ENCODE measurements at places on chromosomes 2 and 18.

DNA sequence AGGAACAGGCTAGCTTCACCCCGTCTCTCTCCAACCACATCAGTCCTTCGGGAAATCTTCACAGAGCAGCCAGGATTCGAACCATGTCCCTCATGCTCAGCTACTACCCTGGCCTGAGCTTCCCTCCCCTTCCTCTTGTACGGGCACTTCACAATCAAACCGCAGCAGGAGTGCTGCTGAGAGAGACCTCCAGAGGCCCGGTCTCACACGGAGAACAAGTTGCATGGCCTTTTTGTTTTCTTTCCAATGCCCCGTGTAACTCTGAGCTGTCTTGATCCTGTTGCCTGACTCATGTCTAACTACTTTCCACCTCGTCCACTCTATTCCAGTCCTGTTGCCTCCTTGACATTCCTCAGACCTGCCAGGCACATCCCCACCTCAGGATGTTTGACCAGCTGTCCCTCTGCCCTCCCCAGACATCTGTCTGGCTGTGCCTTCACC, 25.4 kb downstream of the FBLN7 start:
- no peak for DNase-seq

DNA sequence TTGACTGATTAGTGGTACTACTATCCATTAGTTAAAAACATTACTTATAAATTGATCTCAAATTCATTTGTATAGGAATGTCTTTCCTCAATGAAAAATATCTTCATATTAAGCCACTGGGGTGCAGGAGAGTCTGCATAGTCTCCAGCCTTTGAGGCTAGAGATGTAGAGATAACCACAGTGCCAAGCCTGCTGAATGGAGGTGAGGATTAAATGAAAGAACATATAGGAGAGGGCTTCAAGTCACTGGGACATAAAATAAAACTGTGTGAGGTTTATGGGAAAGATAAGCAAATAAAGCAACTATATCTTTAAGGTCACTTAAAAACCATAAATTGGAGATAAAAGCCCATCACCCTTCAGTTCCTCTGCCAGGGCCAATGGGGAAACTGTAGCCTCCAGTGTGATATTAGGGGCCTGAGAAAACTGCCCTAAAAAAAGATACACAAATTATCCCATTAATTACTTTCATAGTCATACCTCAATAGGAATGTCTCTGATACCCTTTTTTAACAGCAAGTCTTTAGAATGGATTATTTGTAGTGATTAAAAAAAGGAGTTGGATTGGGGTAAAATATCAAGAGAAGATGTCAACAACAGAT, 27.6 kb downstream of the GALNT3 start:
- DNase-seq = no peak

- no peak for DNase-seq
Observed at GRCh38 chr2:222835143-222835822, 25.6 kb upstream of the ACSL3 start.

GRCh38 chr2:7373156-7373555, 455.9 kb downstream of the RNF144A start:
- no peak for DNase-seq

DNA sequence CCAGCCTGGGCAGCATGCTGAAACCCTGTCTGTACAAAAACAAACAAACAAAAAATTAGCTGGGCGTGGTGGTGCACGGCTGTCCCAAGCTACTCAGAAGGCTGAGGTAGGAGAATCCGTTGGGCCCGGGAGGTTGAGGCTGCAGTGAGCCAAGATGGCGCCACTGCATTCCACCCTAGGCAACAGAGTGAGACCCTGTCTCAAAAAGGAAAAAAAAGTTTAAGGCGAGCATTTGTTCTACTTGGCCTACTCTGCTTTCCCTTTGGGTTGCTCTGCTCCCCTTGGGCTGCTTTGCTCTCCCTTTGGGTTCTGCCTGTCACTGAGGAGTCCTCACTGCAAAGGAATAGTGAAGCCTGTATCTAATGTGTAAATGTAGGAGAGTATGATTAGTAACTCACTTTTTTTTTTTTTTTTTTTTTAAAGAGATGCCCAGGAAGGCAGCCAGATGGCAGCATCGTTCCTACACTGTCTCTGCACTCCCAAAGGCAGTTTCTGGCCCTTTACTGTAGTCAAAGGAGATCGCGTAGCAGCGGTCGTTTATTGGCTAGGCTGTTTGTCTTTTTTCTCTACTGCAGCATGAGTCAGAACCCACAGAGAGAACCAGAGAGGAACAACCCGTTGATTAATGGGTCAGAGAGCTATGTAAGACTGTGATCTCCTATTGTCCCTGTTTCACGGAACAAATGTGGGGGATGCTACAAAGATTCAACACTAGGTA, 118.3 kb upstream of the CWC22 start:
- DNase-seq = peak; percentile 76

DNA sequence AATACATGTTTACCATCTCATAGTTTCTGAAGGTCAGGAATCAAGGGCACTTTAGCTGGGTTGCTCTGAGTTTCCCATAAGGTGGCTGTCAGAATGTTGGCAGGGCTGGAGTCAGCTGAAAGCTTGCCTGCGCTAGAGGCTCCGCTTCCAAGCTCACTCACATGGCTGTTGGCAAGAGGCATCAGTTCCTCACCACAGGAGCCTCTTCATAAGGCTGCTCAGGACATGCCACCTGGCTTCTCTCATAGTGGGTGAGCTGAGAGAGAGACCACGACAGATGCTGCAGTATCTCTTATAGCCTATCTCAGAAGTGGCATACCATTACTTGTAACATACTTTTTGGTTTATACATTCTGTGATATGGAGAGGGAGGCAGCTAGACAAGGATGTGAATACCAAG, 7.2 kb downstream of the HADHB start:
- DNase-seq = no peak

- no peak for DNase-seq
Observed at GRCh38 chr2:86788165-86788564, 2.5 kb downstream of the CD8A start.

- DNase-seq = no peak
Observed at GRCh38 chr2:160794926-160795325, 301.3 kb upstream of the RBMS1 start.

DNA sequence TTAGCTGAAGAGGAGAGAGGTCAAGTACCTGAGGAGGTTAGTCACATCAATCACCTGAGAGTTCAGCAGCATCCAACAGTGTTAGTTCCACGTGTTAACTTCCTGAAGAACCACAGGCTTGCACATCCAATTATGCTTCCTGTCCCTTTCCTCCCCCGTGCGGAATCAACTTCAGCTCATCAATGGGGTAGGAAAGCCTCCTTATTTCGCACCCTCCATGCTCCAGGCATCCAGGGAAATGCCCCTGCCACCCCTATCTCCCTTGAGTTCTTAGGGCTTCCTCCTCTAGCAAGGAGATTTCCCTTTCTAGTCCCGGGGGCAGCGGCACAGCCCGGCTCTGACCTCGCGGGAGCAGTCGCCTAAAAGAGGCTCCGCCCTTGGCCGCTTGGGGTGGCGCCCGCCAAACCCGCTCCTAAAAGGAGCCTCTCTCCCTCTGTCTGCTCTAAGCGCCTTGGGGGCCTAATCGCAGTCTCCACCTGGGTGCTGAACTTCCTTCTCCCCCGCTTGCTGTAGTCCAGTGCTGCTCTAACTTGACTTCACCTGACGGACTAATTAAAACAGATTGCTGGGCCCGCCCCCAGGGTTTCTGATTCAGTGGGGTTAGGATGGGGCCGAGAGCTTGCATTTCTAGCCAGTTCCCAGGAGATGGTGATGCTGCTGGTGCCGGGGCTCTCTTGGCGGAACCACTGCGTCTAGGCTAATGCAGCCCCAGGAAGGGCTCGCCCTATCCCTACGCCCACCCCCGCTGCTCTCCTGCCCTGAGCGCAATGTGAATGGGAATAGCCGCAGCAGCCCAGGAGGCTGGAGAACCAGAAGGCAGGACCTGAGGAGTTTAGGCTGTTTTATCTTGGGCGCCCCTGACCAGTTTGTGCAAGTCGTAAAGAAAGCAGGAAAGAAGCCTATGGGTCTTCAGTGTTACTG, 3.4 kb upstream of the TET3 start:
- DNase-seq = no peak

GRCh38 chr2:128374711-128375413, 56.2 kb upstream of the HS6ST1 start:
- DNase-seq = no peak

- no peak for DNase-seq
Observed at GRCh38 chr2:10552220-10552870, 104.2 kb upstream of the ODC1 start.

DNA sequence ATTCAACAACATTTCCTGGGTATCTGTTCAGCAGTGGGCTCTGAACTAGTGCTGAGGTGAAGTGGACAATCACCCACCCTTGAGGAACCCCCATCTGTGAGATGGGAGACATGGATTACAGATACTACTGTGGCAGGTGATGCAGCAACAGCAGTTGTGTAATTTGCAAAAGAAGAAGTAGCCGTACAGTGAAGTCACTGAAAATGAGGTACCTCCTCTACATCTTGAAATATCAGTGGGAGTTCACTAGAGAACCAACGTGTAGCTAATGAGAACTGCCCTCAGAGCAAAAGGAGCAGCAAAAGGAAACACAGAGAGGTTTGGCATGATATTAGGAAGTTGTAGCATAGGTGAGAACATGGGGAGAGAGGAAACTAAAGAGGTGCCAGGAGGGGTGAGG, 41.3 kb downstream of the VSNL1 start:
- DNase-seq = no peak

DNA sequence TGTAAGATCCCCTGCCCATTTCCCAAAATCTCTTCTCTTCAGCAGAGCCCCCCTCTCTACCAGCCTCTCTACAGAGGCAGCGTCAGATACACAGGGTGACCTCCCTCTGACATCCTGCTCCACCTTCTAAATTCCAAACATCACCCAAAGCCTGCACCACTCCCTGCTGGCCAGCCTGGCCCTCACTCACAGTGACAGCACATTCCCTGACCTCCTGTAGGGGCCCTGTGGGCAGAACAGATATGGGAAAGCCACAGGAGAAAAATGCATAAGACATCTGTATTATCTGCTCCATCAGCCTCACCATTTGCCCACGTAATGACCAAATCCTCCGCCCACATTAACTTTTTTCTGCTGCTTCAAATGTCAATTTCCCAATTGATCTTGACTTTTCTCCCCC, 40.6 kb downstream of the TRABD2A start:
- no peak for DNase-seq

GRCh38 chr18:64415218-64415617, 266.3 kb upstream of the LINC00305 start:
- DNase-seq = no peak

DNA sequence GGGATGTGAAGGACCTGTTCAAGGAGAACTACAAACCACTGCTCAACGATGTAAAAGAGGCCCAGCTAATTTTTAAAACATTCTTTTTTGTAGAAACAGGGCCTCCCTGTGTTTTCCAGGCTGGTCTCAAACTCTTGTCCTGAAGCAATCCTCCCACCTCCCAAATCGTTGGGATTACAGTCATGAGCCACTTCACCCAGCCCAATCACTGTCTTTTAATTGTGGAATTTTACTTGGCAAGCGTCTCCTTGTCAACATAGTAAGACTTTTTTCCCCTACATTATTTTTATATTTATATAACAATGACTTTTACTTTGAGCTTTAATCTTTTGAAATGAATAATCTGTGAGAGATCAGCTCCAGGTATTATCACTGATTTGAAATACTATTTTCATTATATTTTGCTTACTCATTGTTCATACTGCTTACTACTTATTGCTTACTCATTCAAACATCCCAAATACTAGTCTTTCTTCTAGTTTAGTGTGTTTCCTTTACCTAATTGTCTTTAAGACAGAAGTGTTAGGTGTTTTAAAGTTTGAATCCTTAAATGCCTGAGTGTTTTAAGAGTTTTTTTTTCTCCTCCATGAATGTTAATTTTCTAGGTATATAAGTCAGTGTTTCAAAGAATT, 48.9 kb downstream of the PTPN4 start:
- DNase-seq = no peak

DNA sequence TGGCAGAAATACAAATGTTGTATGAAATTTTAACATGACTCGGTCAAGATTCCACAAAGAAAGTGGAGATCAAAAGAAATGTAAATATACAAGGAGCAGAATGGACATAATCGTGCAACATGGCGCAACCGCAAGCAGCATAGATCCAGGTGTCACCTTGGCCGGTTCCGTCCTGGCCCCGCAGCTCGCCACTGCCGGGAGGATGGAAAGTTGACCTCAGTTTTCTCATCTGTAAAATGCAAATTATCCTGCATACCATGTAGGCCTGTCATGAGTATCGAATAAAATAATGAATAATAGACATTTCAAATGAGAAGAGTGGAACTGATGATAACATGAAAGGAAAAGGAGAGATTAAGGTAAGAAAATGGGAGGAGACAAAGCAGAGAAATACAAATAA, 427.3 kb upstream of the SMIM21 start:
- no peak for DNase-seq

DNA sequence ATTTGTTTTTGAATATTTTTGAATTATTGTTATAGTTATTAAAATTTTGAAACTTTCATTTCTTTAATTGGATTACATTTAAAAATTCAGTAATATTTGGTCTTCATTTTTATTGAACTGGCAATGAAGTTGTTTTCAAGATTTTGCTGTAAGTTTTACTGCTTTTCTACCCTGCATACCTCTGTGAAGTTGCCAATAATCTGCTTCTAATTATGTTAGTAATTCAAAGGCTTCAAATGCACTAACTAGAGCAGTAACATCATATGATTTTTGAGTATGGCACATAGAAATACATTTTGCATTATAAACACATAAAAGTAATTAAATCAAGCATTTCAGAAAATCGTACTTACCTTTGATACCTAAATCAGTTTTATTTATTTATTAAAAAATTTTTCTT, 40.3 kb upstream of the FAM171B start:
- no peak for DNase-seq

DNA sequence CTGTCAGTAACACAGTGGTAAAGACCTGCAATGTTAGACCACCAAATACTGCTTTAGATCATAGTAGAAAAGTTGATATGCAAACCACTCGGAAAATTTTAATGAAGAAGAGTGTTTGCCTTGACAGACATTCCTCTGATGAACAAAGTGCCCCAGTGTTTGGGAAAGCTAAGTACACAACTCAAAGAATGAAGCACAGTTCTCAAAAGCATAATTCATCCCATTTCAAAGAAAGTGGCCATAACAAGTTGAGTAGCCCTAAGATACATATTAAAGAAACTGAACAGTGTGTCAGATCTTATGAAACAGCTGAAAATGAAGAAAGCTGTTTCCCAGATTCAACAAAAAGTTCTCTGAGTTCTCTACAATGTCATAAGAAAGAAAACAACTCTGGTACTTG, 27.5 kb downstream of the GEN1 start:
- DNase-seq = no peak

DNA sequence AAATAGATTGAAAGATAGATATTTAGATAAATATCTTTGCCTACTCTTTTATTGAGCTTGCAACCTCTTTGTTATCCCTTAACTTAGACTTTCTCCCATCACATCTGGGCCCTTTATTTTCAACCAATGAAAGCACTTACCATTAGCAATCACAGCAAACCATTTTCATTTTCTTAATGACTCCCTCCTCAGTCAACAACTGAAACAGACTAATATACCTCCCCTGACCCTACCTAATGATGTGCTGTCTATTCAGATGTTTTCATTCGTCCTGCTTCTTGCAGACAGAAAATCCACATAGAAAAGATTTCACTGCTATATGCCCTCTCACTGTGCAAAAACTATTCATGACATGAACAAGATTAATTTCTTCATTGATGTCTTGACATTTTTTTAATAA, 154.4 kb downstream of the VWC2L start:
- DNase-seq = no peak

GRCh38 chr2:49715597-49715996, 561.3 kb upstream of the FSHR start:
- no peak for DNase-seq

GRCh38 chr2:149490296-149490695, 97.3 kb downstream of the MMADHC start:
- no peak for DNase-seq

- no peak for DNase-seq
Observed at GRCh38 chr18:49819823-49820671, 6.7 kb upstream of the ACAA2 start.

- DNase-seq = no peak
Observed at GRCh38 chr18:49041435-49042245, 90.9 kb upstream of the SMAD7 start.

All from iPS DF 6.9 (cell line).